ENCODE measurements at places on chromosomes 6 and 20. TPM values are rescaled to one million over a fixed set of nuclear protein-coding genes. Genes with fewer than 3 reads are reported as not detected.

Gene SERPINB1
- total RNA-seq, result 54.6 TPM

Gene PRPH2
- 0.30 TPM for total RNA-seq

Gene SNAP91
- not detected for total RNA-seq

Gene CASS4
- not detected for total RNA-seq

Gene MMP24
- 0.32 TPM for total RNA-seq

Gene OR12D3
- not detected for total RNA-seq

Gene TGM3
- not detected for total RNA-seq

Gene AIG1
- total RNA-seq, result 16.6 TPM

Gene MAN1A1
- total RNA-seq, result 13.3 TPM

Gene PGC
- not detected for total RNA-seq

Gene PRRT1
- 0.30 TPM for total RNA-seq

Gene CEP85L
- total RNA-seq, result 7.8 TPM

Gene CGAS
- total RNA-seq, result 13.5 TPM

Gene DEFB124
- not detected for total RNA-seq

Gene SLC2A4RG
- 9.1 TPM for total RNA-seq

Gene CALHM5
- 11.4 TPM for total RNA-seq

Gene GLP1R
- not detected for total RNA-seq

Gene FOXF2
- total RNA-seq, result not detected

Gene TMC2
- total RNA-seq, result not detected

Gene TTLL9
- total RNA-seq, result not detected

Gene STX11
- 4.5 TPM for total RNA-seq

Gene BLCAP
- total RNA-seq, result 31.5 TPM

Gene HLA-DQA2
- total RNA-seq, result not detected

Gene ATP6V1G2
- total RNA-seq, result 0.97 TPM

Gene HRH3
- total RNA-seq, result not detected

Gene TENT5A
- 8.1 TPM for total RNA-seq

Gene OR2J2
- not detected for total RNA-seq

Gene GSTA4
- 20.8 TPM for total RNA-seq

Gene APOBEC2
- not detected for total RNA-seq

Gene HUS1B
- 0.65 TPM for total RNA-seq

Gene CTCFL
- total RNA-seq, result not detected

Gene OPRL1
- total RNA-seq, result 0.61 TPM

Gene FOXC1
- 5.2 TPM for total RNA-seq

Gene CLPSL2
- total RNA-seq, result not detected

Gene CFB
- 1.3 TPM for total RNA-seq

All from epithelial cell of umbilical artery (primary cell).